Body of pancreas (tissue), 4 donors: ENCODE measurements at places on chromosomes 12 and 14. TPM values are rescaled to one million over a fixed set of nuclear protein-coding genes. Genes with fewer than 3 reads are reported as not detected.

The NDRG2 gene
- total RNA-seq: 178 TPM

The OR11H12 gene
- total RNA-seq: not detected

GRCh38 chr12:52531566-52532300 lies 11.5 kb upstream of the KRT5 start:
- H3K27me3 ChIP-seq: no peaks in the 10 kb centered on the region
- H3K36me3 ChIP-seq: no peaks in the 10 kb centered on the region
- H3K4me3 ChIP-seq: no peak overlapping the region
- H3K27ac ChIP-seq: no peak overlapping the region

DNA sequence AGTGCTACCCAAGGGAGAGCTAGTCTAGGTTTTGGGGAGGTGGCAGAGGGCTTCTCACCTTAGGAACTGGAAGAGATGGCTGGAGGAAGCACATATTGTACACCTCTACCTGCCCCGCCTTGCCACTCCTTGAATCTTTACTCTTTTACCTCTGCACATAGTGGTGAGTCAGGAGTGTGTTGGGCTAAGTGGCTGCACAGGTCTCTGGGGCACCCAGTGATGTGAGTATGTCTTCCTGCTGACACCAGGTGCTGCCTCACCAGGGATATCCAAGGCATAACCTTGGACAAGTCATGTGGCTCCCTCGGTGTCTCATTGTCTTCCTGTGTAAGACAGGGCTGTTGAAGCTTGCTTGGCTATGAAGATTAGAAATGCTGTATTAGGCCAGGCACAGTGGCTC lies 19.8 kb upstream of the CABP1 start:
- DNase-seq: no peak
- H3K27ac ChIP-seq: no peak overlapping the region
- no peaks in the 10 kb centered on the region for H3K4me1 ChIP-seq
- no peaks in the 10 kb centered on the region for H3K36me3 ChIP-seq

DNA sequence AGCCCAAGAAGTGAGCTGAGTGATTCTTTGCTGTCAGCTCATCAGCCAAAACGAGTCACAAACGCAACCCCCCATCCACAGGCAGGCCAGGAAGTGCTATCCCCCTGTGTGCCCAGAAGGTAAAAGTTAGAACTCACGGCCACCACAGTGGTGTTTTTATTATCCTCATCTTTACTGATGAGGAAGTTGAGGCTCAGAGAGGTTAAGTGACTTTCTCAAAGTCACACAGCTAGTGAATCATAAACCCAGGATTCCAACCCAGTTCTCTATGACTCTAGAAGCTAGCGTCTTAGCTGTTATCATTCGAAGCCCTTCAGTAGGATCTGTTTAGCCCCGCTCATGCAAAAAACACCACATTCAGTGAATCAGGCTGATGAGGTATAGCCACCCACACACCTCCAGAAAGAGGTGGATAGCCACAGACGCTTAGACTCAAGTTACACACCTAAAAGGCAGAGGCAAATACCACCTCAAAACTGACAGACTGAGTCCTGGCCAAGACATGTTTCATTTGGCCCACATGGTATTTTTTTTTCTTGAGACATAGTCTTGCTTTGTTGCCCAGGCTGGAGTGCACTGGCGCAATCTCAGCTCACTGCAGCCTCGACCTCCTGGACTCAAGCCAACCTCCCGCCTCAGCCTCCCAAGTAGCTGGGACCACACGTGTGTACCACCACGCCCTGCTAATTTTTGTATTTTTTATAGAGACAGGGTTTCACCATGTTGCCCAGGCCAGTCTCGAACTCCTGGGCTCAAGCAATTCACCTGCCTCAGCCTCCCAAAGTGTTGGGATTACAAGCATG lies 100.7 kb downstream of the SCARB1 start:
- no peaks in the 10 kb centered on the region for H3K27me3 ChIP-seq
- H3K4me1 ChIP-seq: peaks cover 24% of the 10 kb centered on the region
- H3K27ac ChIP-seq: no peak overlapping the region
- no peak for DNase-seq
- no peaks in the 10 kb centered on the region for H3K36me3 ChIP-seq

- no peaks in the 10 kb centered on the region for H3K27me3 ChIP-seq
- H3K4me3 ChIP-seq: no peak overlapping the region
- H3K36me3 ChIP-seq: no peaks in the 10 kb centered on the region
- H3K4me1 ChIP-seq: no peaks in the 10 kb centered on the region
- no peak overlapping the region for H3K27ac ChIP-seq
Observed at GRCh38 chr14:96911499-96912149, 114.4 kb downstream of the VRK1 start.

GRCh38 chr12:81942594-81942993 lies 183.4 kb upstream of the PPFIA2 start:
- no peaks in the 10 kb centered on the region for H3K4me1 ChIP-seq
- H3K36me3 ChIP-seq: no peaks in the 10 kb centered on the region
- no peak overlapping the region for H3K4me3 ChIP-seq
- no peaks in the 10 kb centered on the region for H3K27me3 ChIP-seq
- DNase-seq: no peak
- H3K27ac ChIP-seq: no peak overlapping the region

GRCh38 chr14:64641760-64642159 lies 62.5 kb upstream of the PLEKHG3 start:
- H3K27me3 ChIP-seq: no peaks in the 10 kb centered on the region
- H3K4me3 ChIP-seq: no peak overlapping the region
- DNase-seq: no peak
- no peak overlapping the region for H3K27ac ChIP-seq
- no peaks in the 10 kb centered on the region for H3K36me3 ChIP-seq

DNA sequence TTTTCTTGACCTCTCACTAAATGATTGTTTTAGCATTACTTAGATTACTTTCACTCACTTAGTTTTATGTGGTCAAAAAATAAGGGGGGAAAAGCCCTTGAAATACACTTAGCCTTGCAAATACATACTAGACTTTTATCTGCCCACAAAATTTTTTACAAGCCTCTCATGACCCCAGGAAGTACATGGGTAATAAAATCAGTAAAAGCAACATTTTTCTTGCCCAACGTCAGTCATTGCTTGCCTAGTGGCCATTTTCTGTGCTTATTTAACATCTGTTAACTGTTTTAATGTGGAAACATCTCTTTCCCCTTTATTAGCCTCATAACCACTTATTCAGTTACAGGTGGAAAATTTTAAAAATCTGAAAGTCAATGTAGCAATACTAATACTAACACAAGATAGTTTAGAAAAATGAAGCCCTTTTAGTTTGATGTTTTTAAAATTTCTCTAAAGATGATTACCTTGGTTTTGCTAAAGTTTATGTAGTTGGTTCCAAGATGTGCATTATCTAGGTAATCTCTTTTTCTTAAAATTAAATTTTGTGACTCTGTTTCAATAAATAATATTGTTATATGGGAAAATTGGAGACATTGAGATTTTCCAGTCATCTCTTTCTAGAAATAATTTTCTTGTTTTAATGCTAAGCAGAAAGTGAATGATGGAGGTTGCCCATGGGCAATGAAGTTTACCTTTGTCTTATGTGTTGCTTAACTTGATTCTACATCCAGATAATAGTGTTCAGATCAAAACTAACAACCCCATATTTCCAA lies 175.5 kb downstream of the TMTC2 start:
- no peak overlapping the region for H3K27ac ChIP-seq
- H3K4me3 ChIP-seq: no peak overlapping the region
- DNase-seq: no peak
- H3K27me3 ChIP-seq: no peaks in the 10 kb centered on the region
- H3K4me1 ChIP-seq: peaks cover 6% of the 10 kb centered on the region
- H3K36me3 ChIP-seq: no peaks in the 10 kb centered on the region

- peak overlapping the region; percentile 94 for H3K27ac ChIP-seq
- H3K36me3 ChIP-seq: no peaks in the 10 kb centered on the region
- no peak overlapping the region for H3K4me3 ChIP-seq
Observed at GRCh38 chr14:50232276-50232642, 881 bp upstream of the SOS2 start.

The LMNTD1 gene
- 21.4 TPM for total RNA-seq

DNA sequence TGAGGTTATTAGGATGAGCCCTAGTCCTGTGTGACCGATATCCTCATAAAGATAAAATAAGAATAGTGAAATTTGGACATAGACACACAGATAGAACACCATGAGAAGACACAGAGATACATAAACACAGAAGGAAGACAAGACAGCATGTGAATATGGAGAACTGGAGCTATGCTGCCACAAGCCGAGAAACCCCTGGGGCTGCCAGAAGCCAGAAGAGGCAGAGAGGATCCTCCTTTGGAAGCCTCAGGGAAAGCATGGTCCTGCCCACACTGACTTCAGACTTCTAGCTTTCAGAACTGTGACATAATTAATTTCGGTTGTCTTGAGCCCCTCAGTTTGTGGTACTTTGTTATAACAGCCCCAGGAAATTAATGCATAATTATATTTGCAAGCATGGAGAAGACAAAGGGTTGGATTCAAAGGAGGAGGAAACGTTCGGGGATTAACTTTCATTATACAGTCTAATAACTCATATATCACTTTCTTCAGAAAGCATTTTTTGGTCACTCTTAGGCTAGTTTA lies 1501.8 kb upstream of the FLRT2 start:
- DNase-seq: no peak
- no peaks in the 10 kb centered on the region for H3K27me3 ChIP-seq
- H3K27ac ChIP-seq: no peak overlapping the region
- H3K4me1 ChIP-seq: peaks cover 14% of the 10 kb centered on the region

DNA sequence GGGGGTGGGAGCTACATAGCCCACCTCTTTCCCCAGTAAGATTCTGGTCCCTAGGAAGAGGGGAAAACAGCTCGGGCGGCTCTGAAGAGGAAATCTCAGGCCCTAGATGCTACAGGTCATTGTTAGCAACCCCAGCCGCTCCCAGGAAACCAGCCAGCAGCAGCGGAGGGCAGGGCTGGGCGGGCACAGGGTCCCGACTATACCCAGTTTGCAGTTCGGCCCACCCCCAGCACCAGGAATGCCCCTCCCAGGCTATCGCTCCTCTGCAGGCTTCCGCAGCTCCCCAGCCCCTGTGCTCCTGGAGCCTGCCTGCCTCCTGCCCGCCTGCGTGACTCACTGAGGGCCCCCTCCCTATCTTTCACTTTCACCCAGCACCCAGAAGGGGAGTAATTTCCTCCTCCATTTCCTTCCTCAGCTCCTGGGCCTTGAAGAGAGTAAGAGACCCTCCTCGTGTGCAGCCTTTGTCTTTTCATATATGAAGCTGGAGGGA lies 27.2 kb upstream of the PNMA1 start:
- H3K4me1 ChIP-seq: peaks cover 77% of the 10 kb centered on the region
- peak overlapping the region; percentile 78 for H3K27ac ChIP-seq
- no peak overlapping the region for H3K4me3 ChIP-seq
- DNase-seq: peak; percentile 50

The KRT5 gene
- total RNA-seq: 0.52 TPM

- H3K4me3 ChIP-seq: no peak overlapping the region
- no peaks in the 10 kb centered on the region for H3K36me3 ChIP-seq
- no peak overlapping the region for H3K27ac ChIP-seq
- DNase-seq: no peak
Observed at GRCh38 chr12:88516811-88517210, 63.5 kb downstream of the KITLG start.

The TAS2R42 gene
- total RNA-seq: not detected

- H3K27me3 ChIP-seq: no peaks in the 10 kb centered on the region
- H3K4me3 ChIP-seq: no peak overlapping the region
- H3K4me1 ChIP-seq: no peaks in the 10 kb centered on the region
- H3K27ac ChIP-seq: no peak overlapping the region
Observed at GRCh38 chr14:26928019-26928418, 330.2 kb upstream of the NOVA1 start.

The PGF gene
- total RNA-seq: 2.3 TPM

The MYL6 gene
- total RNA-seq: 1,110 TPM

- H3K27ac ChIP-seq: no peak overlapping the region
- H3K36me3 ChIP-seq: no peaks in the 10 kb centered on the region
- H3K4me1 ChIP-seq: no peaks in the 10 kb centered on the region
- no peak for DNase-seq
- H3K4me3 ChIP-seq: no peak overlapping the region
- no peaks in the 10 kb centered on the region for H3K27me3 ChIP-seq
Observed at GRCh38 chr14:58656671-58657411, 19.1 kb downstream of the DACT1 start.

DNA sequence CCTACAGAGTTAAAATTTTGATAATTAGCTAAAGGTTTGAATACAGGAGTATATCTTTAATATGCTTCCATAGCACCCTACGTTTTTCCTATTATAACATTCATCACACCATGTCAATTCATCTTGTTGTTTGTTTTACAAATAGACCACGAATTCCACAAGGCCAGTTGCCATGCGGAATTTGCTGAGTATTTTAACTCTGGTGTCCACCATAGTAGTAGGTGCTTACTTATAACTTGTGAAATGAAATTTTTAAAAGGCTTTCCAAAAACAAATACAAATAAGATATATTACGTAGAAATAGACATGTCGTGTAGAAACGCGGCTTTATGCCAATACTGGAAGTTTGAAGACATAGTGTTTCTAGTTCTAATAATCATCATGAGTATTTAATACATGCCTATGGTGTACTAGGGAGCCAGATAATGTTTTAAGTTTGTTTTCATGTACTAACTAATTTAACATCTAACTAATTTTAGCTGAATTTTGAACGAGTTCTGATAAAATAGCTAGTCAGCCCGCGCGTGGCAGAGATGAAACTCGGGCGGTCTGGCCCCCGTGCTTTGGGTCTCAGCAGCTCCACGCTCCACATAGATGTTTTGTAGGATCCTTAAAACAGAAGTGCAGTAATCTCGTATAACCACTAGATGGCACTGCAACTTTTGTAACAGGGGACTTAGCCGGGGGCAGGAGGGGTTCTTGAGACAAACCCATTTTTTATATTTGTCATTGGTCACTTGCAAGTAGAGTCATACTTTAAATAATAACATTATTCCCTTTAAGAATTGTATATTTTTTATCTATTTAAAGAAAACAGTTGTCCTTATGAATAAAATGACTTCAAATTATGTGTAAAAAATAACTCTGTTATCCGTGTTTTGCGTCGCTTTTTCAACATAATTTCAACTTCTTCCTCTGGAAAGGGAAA lies 10.2 kb downstream of the CD69 start:
- no peaks in the 10 kb centered on the region for H3K27me3 ChIP-seq
- peaks cover 4% of the 10 kb centered on the region for H3K4me1 ChIP-seq
- DNase-seq: no peak
- no peak overlapping the region for H3K4me3 ChIP-seq
- H3K36me3 ChIP-seq: no peaks in the 10 kb centered on the region

DNA sequence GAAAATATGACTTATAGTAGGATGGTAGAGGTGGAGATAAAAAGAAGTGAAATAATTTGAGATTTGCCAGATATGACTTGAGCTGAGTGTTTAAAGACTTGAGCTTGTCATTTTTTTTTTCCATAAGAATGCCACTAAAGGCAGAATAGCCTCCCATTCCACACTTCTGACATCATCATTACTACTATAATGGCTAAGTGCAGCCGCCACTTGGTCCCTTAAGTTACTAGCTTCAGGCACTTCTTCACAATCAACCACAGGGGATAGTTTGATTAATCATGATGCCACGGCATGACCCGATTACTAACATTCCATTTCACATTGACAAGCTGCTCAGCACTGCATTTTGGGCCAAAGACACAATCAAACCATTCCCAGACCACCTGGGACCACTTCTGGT lies 127.9 kb downstream of the EFCAB11 start:
- no peak overlapping the region for H3K27ac ChIP-seq
- H3K4me1 ChIP-seq: no peaks in the 10 kb centered on the region
- no peaks in the 10 kb centered on the region for H3K27me3 ChIP-seq

The BHLHE41 gene
- 4.6 TPM for total RNA-seq

The ZC2HC1C gene
- 7.3 TPM for total RNA-seq

GRCh38 chr12:128033473-128033872 lies 233.5 kb upstream of the TMEM132C start:
- H3K4me1 ChIP-seq: no peaks in the 10 kb centered on the region
- H3K27ac ChIP-seq: no peak overlapping the region
- no peak overlapping the region for H3K4me3 ChIP-seq
- DNase-seq: no peak
- H3K27me3 ChIP-seq: no peaks in the 10 kb centered on the region
- no peaks in the 10 kb centered on the region for H3K36me3 ChIP-seq
